ENCODE measurements at places on chromosomes 5 and 9.

DNA sequence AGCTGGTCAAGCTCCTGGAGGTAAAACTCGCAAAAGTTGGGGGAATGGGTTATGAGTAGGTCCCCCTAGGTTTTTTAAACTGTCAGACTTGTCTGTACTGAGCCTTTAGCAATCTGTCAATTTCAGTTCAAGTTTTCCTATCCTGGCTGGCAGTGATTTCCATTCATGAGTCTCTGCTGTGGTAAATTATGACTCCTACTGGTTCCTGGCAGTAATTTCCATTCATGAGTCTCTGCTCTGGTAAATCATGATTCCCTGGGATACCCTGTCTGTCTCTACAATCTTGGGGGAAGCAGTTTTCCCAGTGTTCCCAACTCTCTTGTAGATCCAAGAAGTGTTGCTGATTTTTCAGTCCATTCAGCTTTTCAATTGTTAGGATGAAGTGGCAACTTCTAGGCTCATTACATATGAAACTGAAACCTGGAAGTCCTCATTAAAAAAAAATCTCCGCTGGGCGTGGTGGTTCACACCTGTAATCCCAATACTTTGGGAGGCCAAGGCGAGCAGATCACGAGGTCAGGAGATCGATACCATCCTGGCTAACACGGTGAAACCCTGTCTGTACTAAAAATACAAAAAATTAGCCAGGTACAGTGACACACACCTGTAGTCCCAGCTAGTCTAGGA lies 91.3 kb upstream of the GPBP1 start:
- DNase-seq: no peak

GRCh38 chr5:108641596-108641995 lies 106.1 kb upstream of the FER start:
- no peak for DNase-seq

GRCh38 chr5:135046661-135047346 lies 12.8 kb upstream of the PITX1 start:
- no peak for DNase-seq

DNA sequence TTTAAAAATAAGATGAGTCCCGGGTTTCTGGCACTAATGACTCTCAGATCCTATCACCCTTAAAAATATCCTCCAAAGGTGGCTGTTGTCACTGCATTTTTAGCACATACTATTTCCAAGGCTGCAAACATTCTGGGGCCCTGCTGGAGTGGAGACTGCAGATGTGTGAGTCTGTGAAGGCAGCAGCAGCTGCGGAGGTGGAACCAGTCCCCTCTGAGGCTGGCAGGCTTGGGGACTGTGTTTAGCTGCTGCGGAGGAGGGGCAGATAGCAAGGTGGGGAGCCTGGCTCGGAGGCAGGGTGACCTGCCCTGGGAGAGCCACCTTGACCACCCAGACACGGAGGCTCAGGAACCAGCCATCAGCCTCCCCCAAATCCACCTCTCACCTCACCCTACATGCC lies 77.0 kb downstream of the C5orf15 start:
- DNase-seq: no peak

DNA sequence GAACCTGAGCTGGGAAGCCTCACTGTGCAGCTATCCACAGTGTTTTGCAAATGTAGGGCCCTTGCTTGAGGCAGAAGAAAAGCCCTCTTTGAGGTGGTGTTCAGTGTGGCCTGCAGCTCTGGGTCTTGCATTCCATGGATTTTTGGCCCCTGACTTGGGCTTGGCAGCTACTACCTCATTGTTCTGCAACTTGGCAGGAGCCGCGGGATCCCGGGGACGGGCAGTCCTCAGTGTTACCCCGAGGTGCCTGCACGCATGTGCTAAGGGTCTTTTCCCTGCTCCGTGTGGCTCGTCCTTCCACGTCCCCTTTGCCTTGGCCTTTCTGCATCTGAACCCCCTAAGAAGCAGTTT lies 39.8 kb downstream of the NEK6 start:
- DNase-seq: no peak

- no peak for DNase-seq
Observed at GRCh38 chr5:148376198-148376597, 7.6 kb upstream of the FBXO38 start.

DNA sequence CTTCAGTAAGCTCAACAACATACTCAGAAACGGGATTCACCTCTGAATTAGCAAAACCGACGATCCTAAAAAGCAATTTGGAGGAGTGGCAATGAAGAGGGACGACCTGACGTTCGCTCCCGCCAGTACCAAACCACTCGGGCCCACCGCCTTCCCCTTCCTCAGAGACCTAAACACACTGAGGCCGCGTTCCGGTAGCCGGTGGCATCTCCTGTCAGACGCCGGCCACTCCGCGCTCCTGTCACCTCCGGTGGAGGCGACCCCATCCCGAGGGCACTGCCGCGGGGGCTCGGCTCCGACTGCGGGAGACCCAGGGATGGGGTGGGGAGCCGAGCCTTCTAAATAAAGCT lies 617 bp downstream of the PPP6C start:
- no peak for DNase-seq

DNA sequence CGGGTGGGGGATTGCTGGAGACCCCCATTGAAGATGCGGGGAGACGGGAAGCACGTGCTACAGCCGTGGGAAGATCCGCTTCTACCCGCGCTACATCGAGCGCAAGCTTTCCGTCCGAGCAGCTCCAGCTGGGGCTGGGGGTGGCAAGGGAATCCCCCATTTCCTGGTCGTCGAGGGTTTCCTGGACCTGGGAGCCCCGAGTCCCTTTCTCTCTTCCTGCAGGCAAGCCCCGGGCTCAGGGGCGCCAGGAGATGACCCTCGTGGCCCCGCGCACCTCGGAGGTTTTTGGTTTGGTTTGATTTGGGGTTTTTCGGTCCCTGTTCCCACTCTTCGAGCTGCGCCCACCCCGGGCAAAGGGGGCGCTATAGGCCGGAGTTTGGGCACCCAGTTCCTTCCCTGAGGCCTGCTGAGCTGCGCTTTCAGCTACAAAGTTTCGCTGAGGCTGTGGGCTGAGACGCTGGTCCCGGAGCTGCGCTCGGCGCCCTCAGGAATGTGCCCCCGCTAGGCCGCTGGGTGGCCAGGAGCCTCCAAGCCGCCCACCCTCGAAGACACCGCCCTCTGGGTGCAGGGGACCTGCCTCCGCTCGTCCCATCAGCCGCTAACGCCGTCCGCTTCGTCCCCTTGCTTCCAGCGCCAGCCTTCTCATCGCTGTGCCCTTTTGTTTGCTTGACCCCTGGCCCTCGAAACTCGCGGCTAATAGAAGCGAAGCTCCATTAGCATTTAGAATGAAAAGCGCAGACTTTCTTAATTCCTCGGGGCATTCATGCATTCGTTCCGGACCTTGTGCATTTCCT lies 2.9 kb downstream of the NR4A3 start:
- no peak for DNase-seq

GRCh38 chr5:144504929-144505577 lies 334.4 kb downstream of the KCTD16 start:
- no peak for DNase-seq

DNA sequence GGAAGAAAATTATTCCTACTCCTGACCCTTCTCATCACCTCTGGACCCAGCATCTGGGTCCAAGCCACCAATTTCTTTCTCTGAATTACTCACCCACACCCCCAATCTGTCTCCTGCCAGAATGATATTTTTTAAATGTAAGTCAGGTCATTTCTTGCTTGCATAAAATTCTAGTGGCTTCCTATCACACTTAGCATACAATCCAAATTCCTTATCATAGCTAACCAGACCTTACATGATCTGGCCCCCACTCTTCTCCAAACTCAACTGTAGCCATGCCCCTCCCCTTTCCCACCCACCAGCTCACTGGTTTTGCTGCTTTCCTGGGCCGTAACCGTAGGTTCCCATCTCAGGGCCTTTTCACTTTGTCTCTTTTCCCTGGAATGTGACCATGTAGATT lies 15.2 kb downstream of the HTR4 start:
- DNase-seq: no peak

DNA sequence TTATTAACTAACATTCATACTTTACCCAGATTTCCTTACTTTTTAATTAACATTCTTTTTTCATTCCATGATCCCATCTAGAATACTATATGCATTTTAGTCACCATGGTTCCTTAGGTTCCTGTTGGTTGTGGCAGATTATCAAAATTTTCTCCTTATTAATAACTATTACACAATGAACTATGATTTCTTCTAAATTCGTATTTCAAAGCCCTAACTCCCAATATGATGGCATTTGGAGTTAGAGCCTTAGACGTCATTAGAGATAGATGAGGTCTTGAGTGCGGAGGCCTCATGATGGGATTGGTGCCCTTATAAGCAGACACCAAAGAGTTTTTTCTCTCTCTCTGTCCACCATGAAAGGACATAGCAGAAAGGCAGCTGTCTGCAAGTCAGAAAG lies 485.4 kb downstream of the TLR4 start:
- DNase-seq: no peak

DNA sequence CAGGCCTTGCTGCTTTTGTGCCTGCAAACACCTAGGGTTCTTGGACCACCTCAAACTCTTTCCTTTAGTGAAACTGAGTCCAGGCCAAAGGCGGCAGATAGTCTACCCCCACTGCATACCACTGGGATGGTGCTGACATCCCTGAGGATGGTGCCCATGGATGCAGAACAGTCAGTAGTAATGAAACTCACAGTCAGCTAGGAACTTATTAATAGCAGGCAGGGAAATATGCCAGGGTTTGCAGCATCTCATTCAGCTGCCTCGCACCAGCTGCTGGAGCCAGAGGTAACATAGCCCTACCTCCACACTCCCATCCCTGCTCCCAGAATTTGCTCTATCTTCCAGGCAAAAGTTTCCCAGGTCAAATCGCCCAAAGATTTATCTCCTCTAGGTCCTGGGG lies 189.1 kb downstream of the SREK1 start:
- DNase-seq: no peak

GRCh38 chr5:170225326-170226128 lies 7.3 kb upstream of the C5orf58 start:
- no peak for DNase-seq

GRCh38 chr9:131759017-131759647 lies 19.3 kb upstream of the RAPGEF1 start:
- DNase-seq: peak; percentile 7

- no peak for DNase-seq
Observed at GRCh38 chr5:1633605-1634336, 110.0 kb upstream of the LPCAT1 start.

- DNase-seq: no peak
Observed at GRCh38 chr9:15373881-15374280, 48.8 kb upstream of the SNAPC3 start.

DNA sequence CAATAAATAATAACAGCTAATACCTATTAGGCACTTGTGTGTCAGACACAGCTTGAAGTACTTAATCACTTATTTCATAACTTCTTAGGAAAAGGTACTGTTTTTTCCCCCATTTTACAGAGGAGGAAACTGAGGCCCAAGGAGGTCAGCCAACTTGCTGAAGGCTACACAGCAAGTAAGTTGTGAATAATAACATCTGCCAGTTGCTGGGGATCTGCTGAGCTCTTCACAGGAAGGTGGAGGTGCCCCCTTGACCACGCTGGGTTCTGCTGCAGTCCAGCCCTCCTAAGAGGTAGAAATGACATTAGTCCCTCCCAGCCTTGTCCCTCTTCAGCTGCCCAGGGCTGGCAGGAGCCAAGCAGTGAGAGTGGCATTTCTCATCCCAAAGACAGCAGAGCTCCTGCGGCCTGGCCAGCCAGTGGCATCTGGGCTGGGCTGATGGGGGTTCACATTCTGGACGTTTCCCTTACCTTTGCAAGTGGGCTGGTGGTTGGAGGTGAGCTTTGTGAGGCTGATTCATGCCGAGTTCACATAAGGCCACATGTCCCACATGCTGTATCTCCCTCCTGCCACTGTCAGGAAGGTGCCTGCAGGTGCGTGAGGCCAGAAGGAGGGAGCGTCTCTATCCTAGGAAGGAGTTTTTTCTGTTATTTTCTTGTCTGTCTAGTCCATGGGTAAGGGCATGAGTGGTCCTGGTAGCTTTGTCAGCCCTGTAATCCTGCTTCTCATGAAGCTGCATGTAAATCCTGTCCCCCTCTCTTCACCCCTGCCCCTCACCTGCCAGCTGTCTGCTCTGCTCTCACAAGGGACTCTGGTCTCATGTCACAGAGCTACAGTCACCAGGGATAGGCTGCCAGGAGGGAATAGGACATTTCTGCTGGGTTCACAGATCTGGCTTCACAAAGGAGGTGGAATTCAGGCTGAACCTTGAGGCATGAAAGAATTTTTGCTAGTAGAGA lies 171.7 kb downstream of the MACROH2A1 start:
- no peak for DNase-seq

- DNase-seq: no peak
Observed at GRCh38 chr5:151028717-151029116, 8.3 kb downstream of the GPX3 start.

- no peak for DNase-seq
Observed at GRCh38 chr5:159211729-159212174, 2.4 kb upstream of the RNF145 start.

- DNase-seq: no peak
Observed at GRCh38 chr5:150297236-150297890, 5.3 kb downstream of the ARSI start.

DNA sequence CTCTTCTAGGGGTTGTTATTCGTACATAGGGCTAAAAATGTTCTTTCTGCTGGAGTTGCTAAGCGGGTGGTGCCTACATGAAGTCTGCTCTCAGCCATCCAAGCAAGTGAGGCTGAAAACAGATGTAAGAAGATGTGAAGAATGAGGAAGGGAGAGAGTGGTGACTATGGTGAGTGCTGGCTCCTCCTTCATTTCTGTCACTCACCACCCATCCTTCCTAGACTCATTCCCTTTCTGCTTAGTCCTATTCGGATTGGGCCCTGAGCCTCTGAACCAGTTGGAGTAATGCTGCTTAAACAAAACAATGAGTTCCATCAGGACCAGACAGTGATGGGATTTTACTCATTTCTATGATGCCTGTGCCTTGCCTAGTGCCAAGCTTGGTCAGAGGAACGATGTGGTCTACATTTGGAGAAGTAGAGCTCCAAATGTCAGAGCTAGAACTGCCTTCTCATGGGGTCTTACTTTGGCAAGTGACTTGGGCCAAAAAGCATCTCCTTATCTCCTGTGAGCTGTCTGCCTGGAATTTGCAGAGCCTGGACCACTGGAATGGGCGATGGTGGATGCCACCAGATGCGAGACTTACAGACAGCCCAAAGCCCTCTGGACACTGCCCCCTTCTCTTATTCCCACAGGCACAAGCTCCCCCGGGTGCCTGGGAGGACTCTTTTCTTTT lies 192.9 kb downstream of the FBXL7 start:
- DNase-seq: no peak

DNA sequence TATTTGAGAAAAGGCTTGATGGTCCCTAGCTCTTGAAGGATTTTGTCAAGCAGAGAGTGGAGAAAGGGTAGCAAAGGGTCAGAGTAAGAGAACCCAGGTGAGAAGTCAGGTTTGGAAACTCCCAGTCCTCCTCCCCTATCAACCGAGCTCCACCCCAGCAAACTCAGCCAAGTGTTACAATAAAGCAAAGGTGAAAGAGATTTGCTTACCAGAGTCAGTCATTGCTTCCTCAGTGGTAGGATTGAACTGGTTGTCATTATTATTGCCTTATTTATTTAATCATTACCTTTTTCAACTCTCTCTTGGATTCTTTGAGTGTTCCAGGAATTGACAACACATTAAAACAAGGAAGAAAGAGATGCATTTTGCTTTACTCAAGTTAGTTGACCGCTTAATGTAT lies 80.5 kb downstream of the RFK start:
- no peak for DNase-seq

GRCh38 chr9:91074866-91075265 lies 273.2 kb downstream of the SYK start:
- DNase-seq: no peak

GRCh38 chr5:97006454-97007060 lies 70.7 kb downstream of the LNPEP start:
- no peak for DNase-seq

All from NCI-H187 (cell line).